ENCODE measurements at places on chromosomes 11 and 22.

DNA sequence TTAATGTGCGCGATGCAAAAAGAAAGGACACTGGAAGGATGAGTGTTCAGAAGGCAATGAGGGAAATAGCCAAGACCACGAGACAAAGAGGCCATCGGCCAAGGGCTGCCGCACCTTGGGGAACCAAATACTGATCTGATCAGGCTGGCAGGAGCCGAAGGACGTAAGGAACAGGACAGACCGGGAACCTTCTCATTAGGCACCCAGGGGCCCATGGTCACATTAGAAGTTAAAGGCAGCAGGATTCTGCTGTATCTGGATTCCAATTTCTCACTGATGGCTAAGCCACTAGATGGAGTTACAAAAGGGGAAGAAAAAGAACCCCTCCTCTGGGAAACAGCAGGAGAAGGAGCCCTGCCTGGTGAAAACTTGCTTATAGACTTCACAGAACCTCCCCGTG is 28.8 kb upstream of the CPT1A start:
- peaks cover 25% of the 10 kb centered on the region for H3K27me3 ChIP-seq
- no peaks in the 10 kb centered on the region for H3K36me3 ChIP-seq
- H3K4me3 ChIP-seq, result peak overlapping the region; percentile 80
- H3K4me1 ChIP-seq, result peaks cover 8% of the 10 kb centered on the region

DNA sequence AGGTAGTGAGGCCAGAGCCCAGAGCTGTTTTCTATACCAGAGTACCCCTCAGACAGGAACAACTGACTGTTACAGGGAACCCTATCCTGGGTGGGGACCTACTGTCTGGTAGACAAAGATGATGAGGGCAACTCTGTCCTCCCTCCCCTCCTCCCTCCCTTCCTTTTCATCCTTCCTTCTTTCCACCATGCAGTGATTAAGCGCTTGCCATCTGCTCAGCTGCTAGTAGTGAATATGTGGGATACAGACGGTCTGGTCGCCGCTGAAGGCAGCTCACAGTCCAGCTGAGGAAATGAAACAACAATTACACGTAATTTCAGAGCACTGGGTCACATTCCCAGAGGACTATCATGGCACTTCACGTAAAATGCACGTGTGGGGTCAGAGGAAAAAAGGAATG is 597.1 kb downstream of the BUD13 start:
- H3K27me3 ChIP-seq, result peaks cover 2% of the 10 kb centered on the region
- no peak overlapping the region for H3K27ac ChIP-seq
- H3K4me3 ChIP-seq, result no peak overlapping the region
- DNase-seq, result no peak
- H3K36me3 ChIP-seq, result no peaks in the 10 kb centered on the region

GRCh38 chr22:22816766-22817410 is 70.7 kb upstream of the IGLL5 start:
- no peak overlapping the region for H3K4me3 ChIP-seq
- H3K27ac ChIP-seq, result peak overlapping the region; percentile 47
- no peak for DNase-seq
- H3K27me3 ChIP-seq, result no peaks in the 10 kb centered on the region
- H3K4me1 ChIP-seq, result peaks cover 67% of the 10 kb centered on the region
- peaks cover 1% of the 10 kb centered on the region for H3K36me3 ChIP-seq

DNA sequence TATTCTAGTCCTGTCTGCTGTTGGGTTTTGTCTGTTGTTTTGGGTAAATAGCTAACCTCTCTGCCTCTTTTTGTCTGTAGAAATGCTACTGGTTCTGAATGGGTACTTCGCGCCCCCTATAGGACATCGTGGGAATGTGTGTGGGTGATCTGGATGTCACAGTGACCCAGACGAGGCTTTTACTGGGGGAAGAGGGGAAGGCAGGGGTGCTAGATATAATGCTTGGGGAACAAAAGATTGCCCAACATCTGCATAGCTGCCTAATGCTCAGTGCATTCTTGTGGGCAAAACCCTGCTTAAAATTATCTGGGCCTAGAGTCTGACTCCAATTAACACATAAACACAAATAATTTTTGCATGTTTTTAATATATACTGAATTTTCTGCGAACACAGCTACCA is 57.7 kb downstream of the BMAL1 start:
- DNase-seq, result peak; percentile 46
- H3K27ac ChIP-seq, result peak overlapping the region; percentile 20

GRCh38 chr22:49673048-49673447 is 154.6 kb downstream of the BRD1 start:
- H3K4me1 ChIP-seq, result peaks cover 6% of the 10 kb centered on the region
- H3K4me3 ChIP-seq, result no peak overlapping the region
- DNase-seq, result no peak
- no peaks in the 10 kb centered on the region for H3K36me3 ChIP-seq
- peaks cover 39% of the 10 kb centered on the region for H3K27me3 ChIP-seq

DNA sequence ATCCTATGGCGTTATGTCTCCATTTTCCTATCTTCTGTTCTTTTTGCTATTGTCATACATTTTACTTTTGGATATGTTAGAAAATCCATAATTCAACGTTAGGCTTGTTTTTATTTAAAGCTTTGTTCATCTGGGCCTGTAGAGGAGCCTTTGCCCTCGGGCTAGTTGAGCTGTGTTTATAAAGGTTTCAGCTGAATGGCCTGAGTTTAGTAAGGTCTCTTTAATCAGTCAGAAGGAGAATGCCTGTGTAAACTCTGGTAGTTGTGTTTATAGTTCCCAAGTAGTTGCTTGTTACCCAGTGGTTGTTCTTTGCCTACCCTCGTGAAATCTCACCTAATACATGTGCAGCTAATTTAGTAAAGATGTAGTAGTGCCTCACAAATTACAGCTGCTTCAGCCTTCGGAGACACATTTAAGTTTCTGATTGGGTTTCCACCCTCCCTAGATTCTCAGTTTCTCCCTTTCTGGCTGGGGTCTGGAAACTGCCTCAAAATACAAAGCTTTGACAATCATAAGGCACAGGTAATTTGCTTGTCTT is 33.1 kb downstream of the MTMR3 start:
- no peak overlapping the region for H3K4me3 ChIP-seq
- no peaks in the 10 kb centered on the region for H3K27me3 ChIP-seq
- H3K4me1 ChIP-seq, result peaks cover 9% of the 10 kb centered on the region
- no peak overlapping the region for H3K27ac ChIP-seq
- DNase-seq, result no peak
- H3K36me3 ChIP-seq, result no peaks in the 10 kb centered on the region

All from T-helper 2 cell treated with Interferon-gamma antibody and Interleukin-4, amounts not matched to agents 5 μg/mL and 100 μg/mL, for 36 hours (primary cell).